Stimulated activated CD8-positive, alpha-beta memory T cell treated with anti-CD3 and anti-CD28 coated beads, Interleukin-7, amount 100 ng/mL, for 24 hours (primary cell): ENCODE measurements at places on chromosomes 2 and 18.
A peak's percentile ranks its signal among the peaks of the same experiment; 100 is the strongest.

DNA sequence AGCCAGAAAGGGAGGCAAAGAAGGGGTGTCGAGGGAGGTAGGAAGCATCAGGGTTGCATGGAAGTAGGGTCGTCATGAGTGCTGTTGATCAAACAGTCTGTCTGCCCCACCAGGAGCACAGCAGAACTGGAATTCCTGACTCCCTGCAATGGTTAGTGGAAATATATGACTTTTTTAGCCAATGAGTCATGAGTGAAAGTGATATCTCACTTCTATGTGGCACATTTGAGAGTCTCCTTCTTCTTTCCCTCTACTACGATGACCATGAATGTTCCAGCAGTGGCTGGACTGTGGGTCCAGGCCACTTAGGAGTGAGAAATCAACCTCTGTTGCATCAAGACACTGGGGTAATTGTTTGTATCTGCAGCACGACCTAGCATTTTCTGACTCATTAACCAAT is 199.5 kb downstream of the TTC32 start:
- DNase-seq: no peak

DNA sequence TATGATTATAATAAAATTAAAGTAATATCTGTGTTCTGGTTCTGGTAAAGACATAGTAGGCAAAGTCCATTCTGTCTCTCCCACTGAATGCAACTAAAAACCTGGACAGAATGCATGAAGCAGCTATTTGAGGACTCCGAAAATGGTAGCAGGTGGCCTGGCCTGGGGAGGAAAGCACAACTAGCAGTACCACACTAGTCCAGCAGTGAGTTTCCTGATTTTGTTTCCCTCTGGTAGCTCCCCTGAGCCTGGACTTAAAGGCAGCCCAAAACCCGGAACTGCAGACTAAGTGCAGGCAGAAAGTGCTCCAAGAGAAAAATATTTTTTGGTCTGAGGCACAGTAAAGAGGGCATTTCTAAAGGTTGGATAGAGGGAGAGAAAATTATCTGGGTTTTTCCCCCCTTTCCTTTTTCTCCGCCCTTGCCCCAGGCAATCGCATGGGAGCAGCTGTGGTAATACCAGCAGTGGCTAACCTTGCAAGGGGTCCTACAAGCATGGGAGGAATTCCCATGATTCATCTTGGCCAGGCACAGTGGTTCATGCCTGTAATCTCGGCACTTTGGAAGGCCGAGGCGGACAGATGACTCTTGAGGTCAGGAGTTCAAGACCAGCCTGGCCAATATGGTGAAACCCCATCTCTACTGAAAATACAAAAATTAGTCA is 32.3 kb downstream of the ASXL2 start:
- DNase-seq: no peak

GRCh38 chr2:213125646-213126347 is 25.6 kb downstream of the IKZF2 start:
- no peak for DNase-seq

GRCh38 chr2:153386481-153386897 is 92.1 kb downstream of the RPRM start:
- DNase-seq: no peak

GRCh38 chr18:56431551-56431950 is 206.8 kb downstream of the TXNL1 start:
- no peak for DNase-seq

GRCh38 chr2:72963423-72964145 is 46.3 kb downstream of the EMX1 start:
- no peak for DNase-seq

GRCh38 chr18:62258616-62259015 is 66.5 kb upstream of the TNFRSF11A start:
- no peak for DNase-seq

DNA sequence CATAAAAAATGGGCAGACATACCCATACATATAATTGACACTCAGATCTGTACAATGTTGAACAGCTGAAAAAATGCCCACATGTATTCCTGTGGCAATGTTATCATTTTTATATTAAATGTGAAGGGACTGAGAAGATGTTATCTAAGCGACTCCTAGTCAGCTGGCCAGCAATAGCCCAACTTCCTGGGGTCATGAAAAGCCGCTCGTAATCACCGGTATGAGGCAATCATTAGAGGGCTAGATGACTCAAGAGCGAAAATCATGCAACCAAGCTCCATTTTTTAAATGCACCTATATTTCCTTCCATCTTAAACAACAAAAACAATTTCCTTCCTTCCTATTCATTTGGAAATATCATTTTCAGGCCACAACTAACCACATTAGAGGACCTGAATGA is 274.6 kb upstream of the CCDC68 start:
- DNase-seq: no peak

- DNase-seq: no peak
Measured at GRCh38 chr2:164761737-164762460, 79.7 kb downstream of the COBLL1 start.

GRCh38 chr2:128786741-128787478 is 468.2 kb upstream of the HS6ST1 start:
- DNase-seq: no peak

DNA sequence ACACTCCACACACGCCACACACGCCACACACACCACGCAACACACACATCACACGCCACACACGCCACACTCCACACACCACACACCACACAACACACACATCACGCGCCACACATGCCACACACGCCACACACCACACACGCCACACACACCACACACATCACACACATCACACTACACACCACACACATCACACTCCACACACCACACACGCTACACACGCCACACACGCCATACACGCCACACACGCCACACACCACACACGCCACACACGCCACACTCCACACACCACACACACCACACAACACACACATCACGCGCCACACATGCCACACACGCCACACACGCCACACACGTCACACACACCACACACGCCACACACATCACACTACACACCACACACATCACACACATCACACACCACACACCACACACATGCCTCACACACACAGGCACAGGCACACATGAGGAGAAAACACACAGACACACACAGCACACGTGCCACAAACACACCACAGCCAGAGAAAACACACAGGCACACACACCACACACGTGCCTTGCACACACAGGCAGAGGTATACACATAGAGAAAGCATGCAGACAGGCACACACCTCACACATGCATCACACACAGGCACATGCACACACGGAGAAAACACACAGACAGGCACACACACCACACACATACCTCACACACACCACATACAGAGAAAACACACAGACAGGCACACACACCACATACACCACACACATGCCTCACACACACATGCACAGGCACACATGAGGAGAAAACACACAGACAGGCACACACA is 241.5 kb upstream of the MYT1L start:
- DNase-seq: no peak

DNA sequence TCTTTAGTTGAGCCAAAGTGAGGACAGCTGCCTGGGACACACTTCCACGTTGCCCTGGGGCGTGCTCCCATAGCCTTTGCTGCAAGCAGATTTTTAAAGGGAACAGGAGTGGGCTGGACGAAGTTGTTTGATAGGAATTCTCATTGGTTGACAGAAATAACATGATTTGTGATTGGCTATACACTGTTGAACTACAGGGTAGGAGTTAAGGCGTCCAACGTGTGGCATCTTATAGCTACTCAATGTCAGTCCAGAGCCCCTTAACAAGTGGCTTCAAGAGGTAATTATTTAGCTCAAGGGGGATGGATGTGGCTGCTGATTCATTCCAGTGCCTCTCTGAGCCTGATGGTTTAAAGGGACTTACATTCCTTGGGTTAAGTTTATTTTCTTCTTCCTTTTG is 65.5 kb downstream of the ACAA2 start:
- DNase-seq: no peak

- no peak for DNase-seq
Measured at GRCh38 chr18:70425236-70425635, 136.4 kb downstream of the SOCS6 start.

DNA sequence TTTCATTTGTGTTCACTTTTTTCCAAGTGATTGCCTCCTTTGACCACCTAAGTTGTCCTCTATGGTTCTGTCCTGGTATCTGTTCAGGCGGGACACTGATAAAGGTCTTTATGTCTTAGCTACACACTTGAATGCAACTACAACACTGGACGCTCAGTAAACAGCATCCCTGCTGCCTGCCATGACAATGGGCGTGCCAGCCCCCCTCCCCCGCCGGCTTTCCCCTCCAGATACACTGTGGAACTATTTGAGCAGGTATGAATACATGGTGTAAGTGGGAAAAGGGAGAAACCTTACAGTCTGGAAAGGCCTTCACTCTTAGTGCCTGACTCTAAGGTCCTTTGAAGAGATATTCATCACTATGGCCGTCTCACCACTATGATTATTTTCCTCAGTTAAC is 5.7 kb downstream of the AGBL5 start:
- DNase-seq: no peak

GRCh38 chr2:54962935-54963440 is 87.3 kb downstream of the RTN4 start:
- DNase-seq: no peak

- no peak for DNase-seq
Measured at GRCh38 chr2:32008805-32009515, 1.8 kb downstream of the MEMO1 start.

DNA sequence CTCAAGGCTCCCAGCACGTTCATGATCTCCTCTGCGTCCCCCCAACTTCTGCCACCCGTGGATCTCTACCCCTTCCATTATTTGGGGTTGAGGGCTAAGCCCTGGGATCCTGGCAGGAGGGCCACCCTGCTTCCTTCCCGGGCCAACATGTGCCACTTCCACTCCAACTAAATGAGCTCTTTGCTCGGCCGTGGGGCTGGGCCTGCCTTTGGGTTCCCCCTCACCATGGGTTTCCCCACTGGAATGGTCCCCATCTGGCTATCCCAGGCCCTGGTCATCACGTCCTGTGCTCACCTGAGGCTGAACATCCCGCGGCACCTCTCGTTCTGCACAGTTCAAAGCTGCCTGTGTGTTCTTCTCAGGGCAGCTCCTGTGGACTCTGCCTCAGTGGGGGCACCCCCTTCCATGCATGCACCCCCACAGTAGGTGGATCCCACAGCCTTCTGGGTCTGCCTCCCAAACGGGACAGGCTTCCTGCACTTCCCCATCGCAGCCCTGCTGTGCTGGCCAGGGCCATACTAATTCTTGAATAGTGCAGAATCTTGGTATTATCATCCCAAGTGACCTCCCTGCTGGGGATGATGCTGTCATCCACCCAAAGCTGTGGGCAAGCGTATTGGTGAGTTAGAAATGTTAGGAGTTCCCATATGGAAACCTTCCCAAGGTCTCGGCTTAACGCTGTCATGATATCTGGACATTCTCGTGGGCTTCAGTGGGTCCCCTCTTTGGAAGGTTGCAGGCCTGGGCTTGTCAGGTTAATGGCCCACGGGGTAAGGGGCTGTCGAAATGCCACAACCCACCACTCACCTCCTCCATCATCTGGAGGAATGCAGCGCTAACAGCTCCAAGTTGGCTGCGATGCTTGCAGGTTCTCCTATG is 150.5 kb upstream of the TWIST2 start:
- DNase-seq: no peak

- no peak for DNase-seq
Measured at GRCh38 chr2:145060876-145061275, 541.0 kb upstream of the ZEB2 start.

DNA sequence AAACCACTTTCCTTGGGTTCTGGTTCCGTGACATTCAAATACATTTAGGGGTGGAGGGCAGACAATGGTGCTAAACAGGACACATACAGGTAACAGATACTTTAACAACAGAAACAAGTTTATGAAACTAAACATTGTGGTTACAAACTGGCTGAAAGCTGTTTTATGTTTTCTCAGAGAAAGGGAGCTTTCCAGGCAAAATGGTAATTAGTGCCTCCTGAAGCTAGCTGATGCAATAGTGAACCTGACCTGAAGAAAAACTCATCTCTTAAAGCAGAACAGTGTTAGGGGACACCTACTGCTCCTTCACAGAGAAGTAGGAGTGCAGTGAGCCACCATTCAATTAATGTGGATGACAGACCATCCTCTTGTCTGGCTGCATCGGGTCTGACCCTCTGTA is 138.9 kb downstream of the CCDC148 start:
- no peak for DNase-seq

DNA sequence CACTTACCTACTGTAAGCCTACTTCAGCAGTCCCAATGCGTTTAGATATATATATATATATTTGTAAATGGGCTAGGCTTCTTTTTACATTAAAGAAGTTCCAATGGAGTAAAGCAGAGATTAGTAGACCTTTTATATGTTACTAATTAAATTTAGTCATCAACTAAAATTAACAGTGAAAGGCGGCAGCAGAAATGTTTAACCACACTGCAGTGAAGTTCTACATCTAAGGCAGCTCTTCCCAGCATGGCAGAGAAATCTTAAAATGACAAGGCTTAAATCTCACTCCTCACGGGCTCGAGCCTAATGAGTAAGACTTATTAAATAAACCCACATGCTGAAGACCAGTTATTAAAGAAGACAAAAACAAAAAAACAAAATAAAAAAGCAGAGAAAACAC is 19.1 kb upstream of the KANSL1L start:
- DNase-seq: no peak

DNA sequence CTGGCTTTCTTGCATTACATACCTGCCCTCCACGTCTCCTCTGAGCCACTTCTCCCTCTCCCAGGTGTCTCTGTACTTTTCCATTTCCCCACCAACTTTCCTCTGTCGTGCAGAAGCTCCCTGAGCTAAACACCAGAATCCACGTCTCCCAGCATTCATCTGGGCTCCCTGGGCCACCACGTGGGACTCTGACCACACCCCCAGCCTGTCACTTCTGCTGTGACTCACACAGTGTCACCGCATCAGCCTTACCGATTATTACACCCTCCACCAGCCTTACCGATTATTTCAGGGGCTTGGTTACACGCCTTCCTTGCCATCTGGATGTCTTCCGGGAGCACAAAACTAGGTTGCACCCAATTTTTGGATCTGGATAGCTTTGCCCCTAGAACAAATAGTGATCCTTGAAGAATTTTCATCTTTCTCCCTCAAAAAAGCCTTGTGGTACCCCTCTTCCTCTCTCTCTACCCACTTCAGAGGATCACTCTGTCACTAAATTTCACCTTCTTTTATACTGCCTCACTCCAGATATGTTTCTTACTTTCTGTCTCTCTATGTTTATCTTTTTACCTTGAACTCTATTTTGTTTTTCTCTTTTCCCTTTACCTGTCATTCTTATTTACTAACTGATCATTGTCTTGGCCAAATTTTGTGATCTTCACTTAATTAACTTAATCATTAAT is 136.9 kb upstream of the CAB39 start:
- peak; percentile 37 for DNase-seq

DNA sequence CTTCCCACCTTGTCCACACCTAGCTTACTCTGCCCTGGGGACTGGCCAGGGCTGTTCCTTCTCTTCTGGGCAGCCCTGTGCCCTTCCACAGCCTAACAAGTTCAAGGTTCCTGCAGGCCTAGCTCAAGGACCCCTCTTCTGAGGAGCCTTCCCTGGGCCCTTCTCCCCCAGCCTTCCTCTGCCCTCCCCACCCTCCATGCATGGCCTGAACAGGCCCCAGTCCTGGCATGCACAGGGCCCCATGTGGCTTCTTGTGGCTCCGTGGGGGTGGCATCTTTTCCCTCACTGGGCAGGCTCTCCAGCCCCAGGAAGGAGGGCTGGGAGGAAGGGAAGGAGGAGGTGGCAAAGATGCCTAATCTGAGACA is 162.9 kb downstream of the CELF4 start:
- no peak for DNase-seq
